ENCODE measurements at places on chromosomes 12 and 14. TPM values are rescaled to one million over a fixed set of nuclear protein-coding genes. Genes with fewer than 3 reads are reported as not detected.

- DNase-seq, result no peak
These were observed 25.3 kb downstream of the MUCL1 start for GRCh38 chr12:54879579-54879978.

The SLC25A47 gene
- total RNA-seq, result not detected

- no peak for DNase-seq
These were observed 6.9 kb downstream of the ZBTB39 start for GRCh38 chr12:56999456-56999855.

DNA sequence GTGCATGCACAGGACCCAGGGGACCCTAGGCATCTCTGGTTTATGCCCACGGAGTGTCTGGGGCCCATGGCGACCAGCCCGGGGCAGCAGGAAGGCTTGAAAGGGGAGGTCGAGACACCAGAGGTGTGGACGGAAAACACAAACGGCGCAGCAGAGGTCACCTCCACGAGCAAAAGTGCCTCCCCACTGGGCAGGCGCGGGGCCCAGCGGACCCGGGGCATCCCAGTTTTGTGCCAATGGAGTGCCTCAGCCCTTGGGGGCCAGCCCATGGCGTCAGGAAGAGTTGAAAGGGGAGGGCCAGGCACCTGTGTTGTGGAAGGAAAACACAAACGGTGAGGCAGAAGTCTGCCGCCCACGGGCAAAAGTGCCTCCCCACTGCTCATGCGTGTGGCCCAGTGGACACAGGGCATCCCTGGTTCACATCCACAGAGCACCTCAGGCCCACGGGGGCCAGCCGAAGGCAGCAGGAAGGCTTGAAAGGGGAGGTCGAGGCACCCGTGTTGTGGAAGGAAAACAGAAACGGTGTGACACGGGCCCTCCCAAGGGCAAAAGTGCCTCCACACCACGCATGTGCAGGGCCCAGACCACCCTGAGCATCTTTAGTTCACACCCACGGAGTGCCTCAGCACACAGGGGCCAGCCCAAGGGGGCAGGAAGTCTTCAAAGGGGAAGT lies 378.8 kb downstream of the ALG10 start:
- peak; percentile 63 for DNase-seq

The DPPA3 gene
- not detected for total RNA-seq

GRCh38 chr12:39571351-39571750 lies 48.3 kb downstream of the ABCD2 start:
- DNase-seq, result no peak

GRCh38 chr12:78208092-78208491 lies 377.4 kb downstream of the NAV3 start:
- DNase-seq, result no peak
